ENCODE measurements at places on chromosomes 5 and 9.

DNA sequence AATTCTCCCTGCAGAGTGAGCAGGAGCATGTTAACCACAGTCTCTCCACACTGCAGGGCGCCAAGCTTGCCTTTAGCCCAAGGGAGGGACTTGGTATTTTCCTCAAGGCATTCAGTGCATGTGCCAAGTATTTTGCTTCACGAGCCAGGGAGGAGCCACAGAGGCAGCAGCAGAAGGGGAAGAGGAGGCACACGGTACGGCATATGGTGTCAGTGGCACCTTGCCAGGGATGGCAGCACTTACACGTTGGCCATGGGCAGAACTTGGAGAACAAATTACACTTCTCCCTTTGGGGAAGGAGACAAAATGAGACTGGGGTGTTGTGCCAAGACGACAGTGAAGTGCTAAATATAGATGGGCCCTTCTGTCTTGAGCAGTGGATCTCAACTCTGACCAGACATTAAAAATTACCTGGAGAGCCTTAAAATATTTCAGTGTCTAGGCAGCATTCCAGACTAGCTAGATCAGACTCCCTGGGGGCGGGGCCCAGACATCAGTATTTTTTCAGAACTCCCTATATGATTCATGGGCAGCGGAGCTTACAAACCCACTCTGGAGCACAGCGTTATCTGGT is 155.8 kb downstream of the DRD1 start:
- peak; percentile 85 for DNase-seq

DNA sequence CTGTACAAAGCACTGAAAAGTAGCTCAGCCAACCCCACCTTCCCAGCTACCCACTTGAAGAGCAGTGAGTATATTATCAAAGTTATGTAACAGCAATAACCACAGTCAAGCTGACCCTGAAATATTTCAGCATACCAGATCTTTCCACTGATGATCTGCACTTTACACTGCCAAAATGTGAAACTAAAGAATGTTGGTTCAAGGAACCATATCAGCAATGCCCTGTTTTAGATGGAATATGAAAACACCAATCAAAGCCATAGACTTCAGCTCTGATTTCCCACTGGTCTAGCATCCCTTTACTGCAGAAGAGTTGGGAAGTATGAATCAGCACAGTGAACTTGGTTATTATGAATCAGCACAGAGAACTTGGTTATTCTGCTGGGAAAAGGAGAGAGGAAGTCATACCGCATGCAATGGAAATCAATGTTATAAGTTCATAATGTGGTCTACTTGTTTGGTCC is 20.0 kb downstream of the CEMIP2 start:
- DNase-seq = peak; percentile 89

- peak; percentile 20 for DNase-seq
Measured at GRCh38 chr5:96506376-96506775, 73.3 kb upstream of the PCSK1 start.

- no peak for DNase-seq
Measured at GRCh38 chr5:109254511-109254910, 155.3 kb downstream of the PJA2 start.

DNA sequence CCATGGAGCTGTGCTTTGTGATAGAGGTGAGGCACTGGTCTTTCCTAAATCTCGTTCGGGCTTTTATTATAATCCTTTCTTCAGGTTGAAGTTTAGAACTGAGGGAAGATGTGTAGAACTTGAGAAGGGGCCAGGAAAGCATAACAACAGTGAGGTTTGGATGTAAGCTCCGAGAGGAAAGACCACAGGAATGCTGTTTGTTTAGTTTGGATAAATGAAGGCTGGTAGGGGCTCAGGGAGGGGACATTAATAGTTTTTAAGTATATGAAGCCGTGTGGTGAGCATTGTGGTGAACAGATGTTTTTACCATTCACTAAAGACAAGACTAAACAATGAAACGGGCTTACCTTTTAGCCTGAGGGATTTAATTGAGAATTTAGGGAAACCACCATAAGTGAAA is 130.8 kb downstream of the ARHGAP26 start:
- DNase-seq = peak; percentile 86

DNA sequence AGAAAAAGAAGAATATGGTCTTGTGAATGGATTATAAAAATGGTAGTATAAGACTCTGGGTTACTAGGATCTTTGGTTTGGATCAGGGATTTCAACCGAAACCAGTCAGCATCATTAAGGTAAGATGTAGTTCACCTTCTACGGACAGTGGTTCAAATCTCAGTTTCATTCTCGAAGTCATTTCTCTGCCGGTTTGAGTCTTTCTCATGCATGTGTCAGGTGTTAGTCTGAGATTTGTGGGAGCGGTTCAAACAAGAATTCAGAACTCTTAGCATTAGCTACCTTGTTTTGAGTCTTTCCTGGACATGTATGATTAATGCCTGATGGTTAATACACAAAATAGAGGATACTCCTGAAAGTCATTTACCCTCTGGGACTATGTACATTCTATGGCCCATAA is 735.9 kb upstream of the NUDT12 start:
- no peak for DNase-seq

GRCh38 chr9:105661011-105661410 is 1.2 kb upstream of the TAL2 start:
- DNase-seq = no peak

DNA sequence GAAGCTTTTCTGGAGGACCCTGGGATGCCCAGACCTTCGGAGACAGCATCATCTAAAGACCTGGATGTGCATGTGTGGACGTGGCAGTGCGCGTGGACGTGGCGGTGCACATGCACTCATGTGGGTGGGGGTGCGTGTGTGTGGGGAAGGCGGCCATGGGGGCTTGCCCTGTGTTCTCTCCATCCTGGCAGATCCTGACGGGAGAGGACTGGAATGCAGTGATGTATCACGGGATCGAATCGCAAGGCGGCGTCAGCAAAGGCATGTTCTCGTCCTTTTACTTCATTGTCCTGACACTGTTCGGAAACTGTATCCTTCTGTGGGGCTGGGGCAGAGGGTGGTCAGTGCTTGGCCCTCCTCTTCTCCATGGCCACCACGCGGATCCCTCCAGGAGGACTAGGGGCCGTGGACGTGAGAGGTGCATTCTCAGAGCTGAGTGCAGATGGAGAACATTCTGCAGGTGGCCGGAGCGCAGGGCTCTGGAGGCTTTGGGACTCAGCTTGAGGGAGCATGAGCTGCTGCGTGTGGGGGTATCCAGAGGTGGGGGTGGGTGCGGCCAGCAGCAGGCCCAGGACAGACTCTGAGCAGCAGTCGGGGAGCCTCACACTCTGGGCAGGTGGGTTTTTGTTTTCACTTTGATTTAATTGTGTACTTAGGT is 129.1 kb downstream of the CACNA1B start:
- DNase-seq = no peak

- DNase-seq = peak; percentile 7
Measured at GRCh38 chr5:105868038-105868780, 1802.5 kb downstream of the EFNA5 start.

DNA sequence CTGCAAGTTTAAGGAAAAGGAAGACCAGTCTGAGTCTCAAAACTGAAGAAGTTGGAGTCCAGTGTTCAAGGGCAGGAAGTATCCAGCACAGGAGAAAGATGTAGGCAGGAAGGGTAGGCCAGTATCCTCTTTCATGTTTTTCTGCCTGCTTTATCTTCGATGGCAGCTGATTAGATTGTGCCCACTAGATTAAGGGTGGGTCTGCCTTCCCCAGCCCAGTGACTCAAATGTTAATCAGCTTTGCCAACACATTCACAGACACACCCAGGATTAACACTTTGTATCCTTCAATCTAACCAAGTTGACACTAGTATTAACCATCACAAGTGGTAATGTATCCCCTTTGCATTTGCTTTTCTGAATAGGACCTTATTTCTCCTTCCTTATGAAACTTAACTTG is 535.9 kb upstream of the FTMT start:
- DNase-seq = no peak

DNA sequence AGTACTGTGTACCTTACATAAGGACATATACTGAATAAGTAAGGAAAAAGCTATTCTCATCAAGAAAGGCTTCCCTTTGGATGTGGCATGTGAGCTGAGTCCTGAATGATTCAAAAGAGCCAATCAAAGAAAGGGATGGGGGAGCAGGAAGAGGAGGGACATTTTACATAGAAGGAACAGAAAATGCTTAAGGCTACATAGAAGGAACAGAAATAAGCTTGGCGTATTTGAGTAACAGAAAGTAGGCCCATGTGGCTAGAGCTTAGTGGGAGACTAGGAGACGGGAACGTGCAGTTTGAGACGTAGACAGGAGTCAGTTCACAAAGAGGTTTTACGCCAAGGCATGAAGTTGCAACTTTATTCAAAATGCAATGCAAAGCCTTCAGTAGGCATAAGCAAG is 126.3 kb downstream of the CEMIP2 start:
- no peak for DNase-seq

- no peak for DNase-seq
Measured at GRCh38 chr9:31916591-31917241, 467.7 kb upstream of the ACO1 start.

DNA sequence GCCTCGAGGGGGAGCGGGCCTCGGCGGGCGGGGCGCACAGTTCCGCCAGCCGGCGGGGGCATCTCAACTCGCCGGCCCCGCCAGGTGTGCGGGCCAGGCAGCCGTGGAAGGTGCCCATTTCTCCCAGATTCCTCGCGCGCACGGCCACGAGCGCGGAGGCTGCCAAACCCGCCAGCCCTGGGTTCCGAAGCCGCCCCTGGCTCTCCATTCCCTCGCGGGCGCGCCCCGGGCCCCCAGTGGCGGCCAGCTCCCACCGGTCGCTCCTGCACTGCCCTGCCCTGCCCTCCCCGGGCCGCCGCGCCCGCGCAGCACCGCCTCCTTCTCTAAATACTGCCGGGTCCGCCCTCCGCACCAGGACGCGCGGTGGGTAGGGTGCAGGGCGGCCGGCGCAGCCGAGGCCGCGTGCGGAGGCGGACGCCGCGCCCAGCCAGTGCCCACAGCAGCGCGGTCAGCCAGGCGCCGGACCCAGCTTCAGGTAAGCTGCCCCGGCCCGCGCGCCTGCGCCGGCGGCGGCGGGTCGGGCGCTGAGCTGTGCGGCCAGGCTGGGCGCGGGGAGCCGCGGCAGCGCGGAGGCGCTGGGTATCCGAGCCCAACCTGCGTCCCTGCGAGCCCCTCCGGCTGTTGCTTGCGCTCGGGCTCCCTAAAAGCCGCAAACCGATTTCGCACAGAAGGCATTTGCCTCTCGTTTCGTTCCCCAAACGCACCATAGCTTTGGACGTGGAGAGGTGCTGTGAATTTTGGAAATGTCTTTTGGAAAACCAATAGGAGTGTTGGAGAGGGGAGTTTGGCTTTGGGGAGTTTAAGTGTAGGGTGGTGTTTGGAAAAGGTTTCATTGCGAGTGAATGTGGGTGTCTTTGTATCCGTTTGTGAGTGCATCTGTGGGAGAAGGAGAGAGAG is at the start of gene TMEM171:
TMEM171 (plus strand) TSS at position 354 of the 897 bp plus-strand sequence. CDS start 2,799 bp downstream, outside the sequence.
- DNase-seq = peak; percentile 37

DNA sequence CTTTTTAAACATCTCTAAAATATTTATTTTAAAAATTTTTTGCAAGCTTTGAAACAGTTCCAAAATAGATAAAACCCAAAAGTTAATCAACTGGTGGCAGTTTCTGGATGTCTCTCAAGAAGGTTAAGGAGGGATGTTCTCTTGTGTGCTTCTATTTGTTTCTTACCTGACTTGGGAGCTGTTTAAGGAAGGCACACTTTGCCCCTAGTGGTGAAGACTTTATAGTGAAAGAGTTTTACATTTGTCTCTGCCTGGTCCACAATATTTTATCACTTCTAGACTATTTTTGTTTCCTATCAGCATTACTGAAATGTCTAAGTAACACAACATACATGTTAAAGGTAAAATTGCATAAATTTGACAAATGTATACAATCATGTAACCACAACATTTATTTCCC is 552.8 kb downstream of the SEMA5A start:
- no peak for DNase-seq

- no peak for DNase-seq
Measured at GRCh38 chr9:101014566-101014965, 14.0 kb upstream of the PLPPR1 start.

Data from fibroblast of skin of abdomen (primary cell).